ENCODE measurements at places on chromosomes 16 and 17.

GRCh38 chr17:45705123-45706009 is 78.8 kb upstream of the CRHR1 start:
- no peak for DNase-seq

DNA sequence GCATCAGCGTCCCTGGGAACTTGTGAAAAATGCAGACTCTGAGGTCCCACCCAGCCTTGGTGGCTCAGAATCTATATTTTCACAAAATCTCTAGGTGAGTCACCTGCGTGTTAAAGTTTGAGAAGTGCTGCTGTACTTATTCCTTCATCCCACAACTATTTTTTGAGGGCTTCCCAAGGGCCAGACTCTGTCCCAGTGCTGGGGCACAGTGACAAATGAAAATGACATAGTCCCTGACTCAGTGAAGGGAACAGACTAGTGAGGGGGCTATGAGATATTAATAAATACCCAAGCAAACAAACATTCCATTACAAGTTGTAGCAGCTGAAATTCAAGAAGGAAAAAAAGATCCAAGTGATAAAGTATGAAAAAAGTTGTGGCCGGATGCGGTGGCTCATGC is 9.9 kb upstream of the EMP2 start:
- no peak for DNase-seq

DNA sequence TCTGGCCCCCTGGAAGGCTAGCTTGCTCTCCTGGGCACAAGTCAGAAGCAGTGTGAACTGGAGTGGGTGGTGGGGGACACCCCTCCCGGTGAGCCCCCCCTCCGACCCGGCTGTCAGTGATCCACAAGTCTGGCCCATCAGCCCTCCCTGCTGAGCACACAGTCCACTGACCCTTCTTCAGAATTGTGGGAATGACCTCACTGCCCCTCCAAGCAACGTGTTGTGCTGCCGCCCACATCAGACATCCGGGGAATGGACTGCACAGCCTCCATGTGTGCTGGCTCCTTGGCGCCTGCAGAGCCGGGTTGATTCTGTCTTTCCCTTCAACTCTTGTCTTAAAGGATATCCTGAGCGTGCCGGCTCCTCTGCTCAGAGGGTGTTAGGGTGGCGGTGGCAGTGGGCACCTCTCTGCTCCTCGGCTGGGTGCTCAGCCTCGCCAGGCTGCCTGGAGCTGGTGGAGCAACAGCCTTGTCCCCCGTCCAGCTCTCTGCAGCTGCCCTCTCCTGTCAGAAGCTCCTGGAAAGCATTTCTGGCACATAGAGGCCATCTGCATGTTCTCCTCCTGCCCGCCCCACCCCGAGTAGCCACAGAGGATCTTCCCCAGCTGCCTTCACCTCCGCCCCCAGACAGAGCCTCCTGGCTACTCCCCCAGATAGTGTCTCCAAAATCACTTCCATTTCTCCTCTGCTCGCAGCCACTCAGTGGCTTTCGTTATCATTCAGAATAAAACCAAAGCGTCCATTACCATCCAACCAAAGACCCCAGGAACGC is 19.8 kb downstream of the NPTX1 start:
- no peak for DNase-seq

GRCh38 chr16:83400234-83400633 is 407.5 kb upstream of the HSBP1 start:
- no peak for DNase-seq

GRCh38 chr17:13749891-13750235 is 148.1 kb upstream of the HS3ST3A1 start:
- no peak for DNase-seq

- DNase-seq = no peak
Observed at GRCh38 chr16:80577485-80578280, 36.9 kb downstream of the DYNLRB2 start.

DNA sequence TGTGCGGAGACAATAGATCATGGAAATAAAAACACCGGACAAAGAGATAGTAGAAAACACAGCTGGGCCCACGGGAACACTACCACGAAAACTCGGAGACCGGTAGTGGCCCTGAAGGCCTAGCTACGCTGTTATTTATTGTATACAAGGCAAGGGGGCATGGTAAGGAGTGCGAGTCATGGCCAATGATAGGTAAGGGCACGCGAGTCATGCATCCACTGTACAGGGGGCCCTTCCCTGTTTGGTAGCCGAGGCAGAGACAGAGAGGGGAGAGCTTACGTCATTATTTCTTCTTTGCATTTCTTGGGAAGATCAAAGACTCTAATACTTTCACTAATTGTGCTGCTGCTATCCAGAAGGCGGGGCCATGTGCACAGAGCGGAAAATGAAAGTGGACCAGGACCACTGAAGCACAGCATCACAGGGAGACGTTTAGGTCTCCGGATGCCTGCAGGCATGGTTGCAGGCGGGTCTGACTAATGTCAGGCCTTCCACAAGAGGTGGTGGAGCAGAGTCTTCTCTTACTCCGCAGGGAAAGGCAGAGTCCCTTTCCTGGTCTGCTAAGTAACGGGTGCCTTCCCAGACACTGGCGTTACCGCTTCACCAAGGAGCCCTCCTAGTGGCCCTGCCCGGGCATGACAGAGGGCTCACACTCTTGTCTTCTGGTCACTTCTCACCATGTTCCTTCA is 74.4 kb upstream of the ARL4D start:
- DNase-seq = no peak

DNA sequence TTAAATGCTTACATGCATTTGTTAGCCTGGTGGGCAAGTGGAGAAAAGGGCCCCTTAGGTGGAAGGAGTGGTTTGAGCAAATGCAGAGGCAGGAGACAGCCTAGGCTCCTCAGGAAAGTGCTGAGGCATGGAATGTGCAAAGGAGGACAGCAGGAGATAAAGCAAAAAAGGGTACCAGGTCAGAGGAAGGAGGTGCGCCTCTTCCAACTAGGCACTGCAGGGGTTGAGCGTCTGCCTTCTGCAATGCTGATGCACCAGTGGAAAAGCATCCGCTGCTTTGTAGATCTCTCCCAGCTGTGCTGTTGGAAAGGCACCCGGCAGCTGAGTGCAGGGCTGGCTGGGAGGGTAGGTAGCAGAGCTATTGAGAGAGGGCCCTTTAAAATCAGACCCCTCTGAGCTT is 287.0 kb upstream of the XYLT1 start:
- DNase-seq = no peak

DNA sequence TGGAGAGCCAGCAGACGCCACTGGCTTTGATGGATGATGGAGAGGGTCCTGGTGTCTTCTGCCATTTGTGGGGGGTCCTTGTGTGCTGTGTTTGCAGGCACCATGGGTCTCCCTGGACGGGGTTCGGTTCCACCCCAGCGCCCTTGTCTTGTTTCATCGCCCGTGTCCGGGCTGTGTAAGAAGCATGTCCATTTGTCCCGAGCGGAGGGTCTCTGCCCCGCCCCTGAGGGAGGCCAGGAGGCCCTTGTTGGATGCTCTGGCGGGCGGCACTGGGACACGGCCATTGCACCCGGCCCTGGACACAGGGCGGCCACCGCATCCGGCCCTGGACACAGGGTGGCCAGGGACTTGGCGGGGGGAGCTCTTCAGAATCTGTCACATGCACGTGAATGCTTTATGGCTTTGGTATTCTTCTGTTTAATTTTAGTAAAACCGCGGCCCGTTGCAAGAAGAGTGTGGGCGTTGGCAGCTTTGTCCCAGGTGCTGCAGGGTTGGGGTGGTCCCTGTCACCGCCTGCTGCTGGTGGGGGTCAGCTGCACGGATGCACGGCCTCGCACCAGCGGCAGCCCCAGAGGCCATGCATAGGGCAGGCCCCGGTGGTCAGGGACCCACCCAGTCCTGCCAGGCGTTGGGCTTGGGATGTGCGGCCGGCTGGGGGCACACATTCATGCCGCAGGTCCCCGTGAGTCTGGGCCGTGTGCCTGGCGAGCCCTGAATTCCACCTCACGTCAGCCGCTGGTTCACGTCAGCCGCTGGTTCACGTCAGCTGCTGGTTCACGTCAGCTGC is 21.0 kb upstream of the ZNF750 start:
- no peak for DNase-seq

- DNase-seq = no peak
Observed at GRCh38 chr17:75219815-75220214, 14.3 kb downstream of the NUP85 start.
